ENCODE measurements at places on chromosomes 2 and 18.

DNA sequence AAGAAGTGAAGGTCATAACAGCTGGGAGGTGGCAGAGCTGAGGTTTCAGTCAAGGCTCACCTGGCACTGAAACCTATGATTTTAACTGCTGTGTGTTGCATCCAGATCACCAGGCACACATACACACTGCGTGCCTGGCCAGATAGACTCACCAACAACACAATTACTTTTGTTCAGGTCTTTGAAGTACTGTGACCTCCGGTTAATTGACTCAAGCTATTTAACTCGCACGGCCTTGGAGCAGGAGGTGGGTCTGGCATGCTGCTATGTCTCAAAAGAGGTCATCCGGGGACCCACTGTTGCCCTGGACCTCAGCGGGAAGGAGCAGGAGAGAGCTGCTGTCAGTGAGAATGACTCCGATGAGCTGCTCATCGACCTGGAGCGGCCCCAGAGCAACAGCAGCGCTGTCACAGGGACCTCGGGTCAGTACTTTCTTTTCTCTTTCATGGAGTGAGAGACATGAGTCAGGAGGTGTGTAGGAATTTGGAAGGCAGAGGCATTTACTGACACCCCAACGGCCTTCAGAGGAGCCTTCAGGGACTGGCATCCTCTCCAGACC, 104.1 kb downstream of the ESCO1 start:
- no peak for DNase-seq

DNA sequence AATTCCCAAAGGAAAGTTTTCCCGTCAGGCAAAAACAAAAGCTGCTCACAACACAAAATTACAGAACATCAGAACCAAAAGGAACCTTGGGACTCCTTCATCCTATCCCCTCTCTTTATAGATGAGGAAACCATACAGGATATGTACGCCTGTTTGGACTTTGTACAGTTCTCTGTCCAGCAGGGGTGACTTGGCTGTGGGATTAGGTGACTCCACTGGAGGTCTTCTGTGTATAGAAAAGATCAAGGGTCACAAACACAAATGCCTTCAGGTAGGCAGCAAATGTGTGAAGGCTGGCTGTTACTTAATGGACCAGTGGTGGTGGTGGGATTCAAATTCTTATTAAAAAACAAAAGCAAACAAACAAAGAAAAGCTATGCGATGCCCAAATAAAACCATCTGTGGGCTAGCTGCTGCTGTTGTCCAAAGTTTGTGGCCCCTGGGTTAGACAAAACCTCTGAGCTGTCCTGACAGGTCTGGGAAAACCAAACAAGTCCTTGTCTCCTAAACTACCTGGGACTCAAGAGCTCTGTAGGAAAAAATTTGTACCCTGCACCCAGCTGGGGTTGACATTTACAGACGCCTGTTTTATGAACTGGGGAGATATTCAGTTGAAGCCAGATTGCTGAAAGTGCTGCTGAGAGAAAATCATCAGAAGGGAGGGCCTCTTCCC, 1.3 kb upstream of the CEP68 start:
- DNase-seq, result no peak

GRCh38 chr2:105144941-105145300, 96.6 kb upstream of the GPR45 start:
- DNase-seq, result no peak

GRCh38 chr2:169110916-169111315, 41.6 kb downstream of the DHRS9 start:
- DNase-seq, result no peak

DNA sequence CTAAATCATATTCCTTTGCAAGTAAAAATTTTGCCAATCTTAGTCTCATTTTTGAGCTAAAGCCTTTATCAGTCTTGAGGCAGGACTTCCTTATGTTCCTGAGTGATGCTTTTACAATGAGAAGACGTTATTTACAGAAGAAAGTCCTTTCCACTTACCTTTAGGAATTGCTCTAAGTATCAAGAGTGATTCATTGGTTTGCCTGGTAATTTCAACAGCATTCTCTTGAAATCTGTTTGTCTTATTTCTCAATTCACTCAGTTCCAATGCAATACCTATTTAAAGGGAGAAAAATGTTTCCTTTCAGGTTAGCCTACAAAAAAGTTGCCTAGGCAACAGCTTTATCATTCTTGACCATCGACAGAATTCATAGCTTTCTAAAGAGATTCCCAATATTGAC, 137.2 kb downstream of the LAMA1 start:
- no peak for DNase-seq

Measured in SK-N-MC (cell line).